NCI-H1436 (cell line): ENCODE measurements at places on chromosomes 2 and 18.

GRCh38 chr2:636641-637405, 40.4 kb downstream of the TMEM18 start:
- DNase-seq, result peak; percentile 32

DNA sequence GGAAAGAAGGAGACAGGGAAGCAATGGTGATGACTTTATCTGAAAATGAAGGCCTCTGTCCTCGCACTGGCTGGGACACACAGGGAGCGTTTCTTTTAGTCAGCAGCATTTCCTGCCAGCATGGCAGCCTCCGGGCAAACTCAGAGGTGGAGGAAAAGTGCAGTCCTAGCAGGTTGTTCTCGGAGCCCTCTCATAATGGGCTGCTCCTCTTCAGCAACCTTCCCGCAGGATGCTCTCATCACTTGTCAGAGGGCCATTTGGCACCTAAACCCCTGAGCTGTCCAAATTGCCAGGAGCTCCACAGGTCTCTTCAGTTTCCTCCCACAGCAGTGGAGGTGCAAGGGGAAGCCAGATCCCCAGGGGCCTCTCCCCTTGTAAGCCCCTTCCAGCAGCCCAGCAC, 6.2 kb downstream of the STK39 start:
- DNase-seq, result no peak

DNA sequence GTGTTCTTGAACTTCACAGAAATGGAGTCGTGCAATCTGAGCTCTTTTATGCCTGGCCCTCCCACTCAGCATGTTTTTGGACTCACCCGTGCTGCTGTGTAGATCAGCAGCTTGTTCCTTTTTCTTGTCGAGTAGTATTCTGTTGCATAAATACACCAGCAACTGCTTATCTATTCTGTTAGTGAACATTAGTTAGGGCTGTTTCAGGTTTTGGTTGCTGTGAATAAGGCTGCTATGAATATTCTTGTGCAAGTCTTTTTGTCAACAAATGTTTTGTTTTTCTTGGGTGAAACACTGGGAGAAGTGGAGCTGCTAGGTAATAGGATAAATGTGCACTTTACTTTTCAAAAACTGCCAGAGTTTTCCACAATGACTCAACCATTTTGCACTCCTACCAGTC, 15.3 kb upstream of the CIDEA start:
- DNase-seq, result no peak

DNA sequence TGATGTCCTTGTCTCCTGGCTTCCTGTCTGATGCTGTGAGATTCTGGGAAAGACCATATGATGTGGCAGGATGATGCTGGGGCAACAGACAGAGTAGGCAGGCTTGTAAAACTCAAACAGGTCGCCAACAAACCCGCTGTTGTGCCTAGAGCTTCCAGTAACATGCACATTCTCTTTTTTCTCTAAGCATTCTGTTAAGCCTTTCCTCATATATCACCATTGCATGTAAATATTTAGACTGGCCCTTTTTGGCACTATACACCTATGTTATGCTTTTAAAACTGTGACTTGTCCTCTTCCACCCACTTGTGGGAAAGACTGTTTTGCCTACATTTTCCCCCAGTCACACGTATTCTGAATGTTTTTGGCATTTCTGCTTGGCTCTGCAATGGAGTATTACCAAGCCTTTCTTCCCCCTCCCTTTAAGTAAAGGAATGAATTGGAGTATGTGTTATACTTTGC, 250.4 kb upstream of the TANK start:
- no peak for DNase-seq

- no peak for DNase-seq
These were observed 433.7 kb upstream of the MYT1L start for GRCh38 chr2:2764739-2765138.

GRCh38 chr2:118992740-118993391, 50.9 kb downstream of the MARCO start:
- DNase-seq, result no peak

DNA sequence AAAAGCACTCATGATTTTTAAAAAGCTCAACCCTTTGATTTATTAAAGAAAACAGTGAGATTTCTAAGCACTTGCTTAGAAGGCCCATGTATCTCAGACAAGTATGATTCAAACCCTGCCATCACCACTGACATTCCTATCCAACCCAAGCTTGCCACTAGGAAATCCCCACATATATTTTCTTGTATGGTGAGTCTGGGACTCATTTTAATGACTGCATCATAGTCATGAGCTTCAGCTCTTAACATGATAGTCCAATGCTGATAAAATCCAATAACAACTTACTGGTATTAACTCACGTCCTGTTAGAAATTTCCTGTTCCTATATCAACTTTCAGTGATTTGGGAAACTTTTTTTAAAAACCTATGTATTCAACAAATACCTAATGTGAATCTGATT, 39.4 kb upstream of the NCKAP5 start:
- no peak for DNase-seq

DNA sequence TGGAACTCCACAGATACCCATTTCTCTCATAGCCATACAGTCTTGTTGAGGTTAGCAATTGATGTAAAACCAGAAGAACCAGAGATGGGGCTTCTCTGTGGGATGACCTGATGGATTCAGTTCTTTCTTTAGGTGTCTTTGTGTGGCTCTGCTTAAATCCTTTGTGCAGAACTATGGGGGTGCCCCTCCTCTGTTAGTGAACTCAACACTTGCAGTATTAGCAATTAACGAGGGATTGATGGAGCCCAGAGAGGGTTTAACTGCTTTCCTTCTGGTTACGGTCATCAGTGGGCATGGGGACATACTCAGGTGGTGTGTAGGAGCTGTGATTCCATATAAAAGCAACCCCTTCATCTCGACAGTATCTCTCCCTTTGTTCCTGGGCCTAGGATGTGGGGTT, 406.8 kb upstream of the FAM98A start:
- no peak for DNase-seq

GRCh38 chr2:69381337-69381737, 5.7 kb downstream of the GFPT1 start:
- no peak for DNase-seq

DNA sequence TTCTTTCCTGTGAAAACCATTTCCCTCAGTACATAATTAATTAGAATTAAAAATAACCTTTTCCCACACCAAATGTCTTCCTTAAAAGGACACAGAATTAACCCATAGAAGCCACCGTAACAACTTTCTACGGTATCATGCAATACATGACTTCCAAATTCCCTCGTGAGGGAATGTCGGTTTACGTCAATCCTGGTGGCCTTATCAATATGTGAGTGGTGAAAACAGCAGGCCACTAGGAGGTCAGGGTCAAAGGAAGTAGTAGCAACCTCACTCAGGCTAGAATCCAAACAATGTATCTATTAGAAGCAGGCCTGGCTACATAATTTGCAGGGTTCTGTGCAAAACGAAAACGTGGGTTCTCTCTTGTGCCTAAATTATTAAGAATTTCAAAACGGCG, 112.2 kb downstream of the GAREM1 start:
- no peak for DNase-seq

- no peak for DNase-seq
These were observed 84.0 kb downstream of the MYL12B start for GRCh38 chr18:3345885-3346284.

- DNase-seq, result no peak
These were observed 178.1 kb upstream of the PIEZO2 start for GRCh38 chr18:11327391-11328009.

- DNase-seq, result no peak
These were observed 136.1 kb upstream of the PID1 start for GRCh38 chr2:229407170-229407569.

DNA sequence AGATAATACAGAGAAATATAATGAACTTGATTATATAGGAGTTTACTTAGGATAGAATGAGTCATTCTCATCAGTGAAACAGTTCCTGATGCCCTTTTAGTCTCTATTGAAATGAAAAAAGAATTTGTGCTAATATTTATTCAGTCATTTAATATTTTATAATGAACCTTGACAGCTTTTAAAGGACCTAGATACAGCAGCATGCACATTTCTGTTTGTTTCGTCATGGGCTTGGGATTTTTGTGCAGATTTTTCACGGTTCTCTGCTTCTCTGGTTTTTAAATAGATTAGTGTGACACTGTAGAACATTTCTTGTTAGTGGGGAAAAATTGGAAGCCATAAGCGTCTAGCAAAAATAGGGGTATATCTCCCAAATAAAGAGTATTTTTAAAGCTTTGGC, 60.7 kb downstream of the NABP1 start:
- no peak for DNase-seq

DNA sequence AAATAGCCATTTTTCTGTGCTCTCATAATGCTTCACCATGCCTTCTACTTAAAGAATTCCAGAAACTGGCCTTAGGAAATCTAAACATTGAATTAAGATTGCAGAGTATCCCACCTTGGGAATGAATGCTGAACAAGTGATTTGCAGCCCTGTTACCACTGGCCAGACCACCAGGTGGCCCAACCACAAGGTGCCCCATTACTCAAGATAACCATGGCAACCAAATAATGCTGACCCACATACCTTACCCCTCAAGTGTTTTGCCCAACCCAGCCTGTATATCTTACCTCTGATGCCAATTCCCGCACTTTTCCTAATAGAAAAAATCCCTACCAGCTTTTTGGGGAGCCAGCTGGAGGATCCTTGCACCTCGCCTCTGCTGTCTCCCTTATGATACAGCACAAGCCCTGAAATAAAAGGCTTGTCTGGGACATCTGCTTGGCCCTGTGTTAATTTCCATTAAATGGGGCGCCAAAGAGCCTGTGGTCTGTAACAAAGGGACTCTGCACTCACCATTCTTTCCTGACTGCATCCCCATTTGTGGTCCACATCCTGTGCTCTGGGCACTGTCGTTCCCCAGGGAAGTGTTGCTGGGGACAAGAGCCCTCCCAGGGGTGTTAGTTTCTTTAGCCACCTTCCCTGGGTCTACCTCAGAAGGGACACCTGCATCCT, 17.3 kb upstream of the KCNF1 start:
- no peak for DNase-seq

DNA sequence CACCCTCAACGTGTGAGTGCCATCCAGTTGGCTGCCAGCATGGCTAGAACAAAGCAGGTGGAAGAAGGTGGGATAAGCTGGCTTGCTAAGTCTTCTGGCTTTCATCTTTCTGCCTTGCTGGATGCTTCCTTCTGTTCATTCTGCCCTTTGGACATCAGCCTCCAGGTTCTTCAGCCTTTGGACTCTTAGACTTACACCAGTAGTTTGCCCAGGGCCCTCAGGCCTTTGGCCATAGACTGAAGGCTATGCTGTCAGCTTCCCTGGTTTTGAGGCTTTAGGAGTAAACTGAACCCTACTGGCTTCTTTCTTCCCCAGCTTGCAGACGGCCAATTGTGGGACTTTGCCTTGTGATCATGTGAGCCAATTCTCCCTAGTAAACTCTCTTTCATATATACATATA, 155.0 kb upstream of the SERTAD2 start:
- DNase-seq, result no peak

- DNase-seq, result no peak
These were observed 4.7 kb downstream of the UBXN2A start for GRCh38 chr2:23944976-23945375.

- DNase-seq, result peak; percentile 12
These were observed 27.2 kb downstream of the EIF2AK3 start for GRCh38 chr2:88600038-88600465.

- no peak for DNase-seq
These were observed 34.1 kb upstream of the UBE2F start for GRCh38 chr2:237932731-237933131.

- no peak for DNase-seq
These were observed 99.9 kb downstream of the CLIP4 start for GRCh38 chr2:29215073-29215472.

DNA sequence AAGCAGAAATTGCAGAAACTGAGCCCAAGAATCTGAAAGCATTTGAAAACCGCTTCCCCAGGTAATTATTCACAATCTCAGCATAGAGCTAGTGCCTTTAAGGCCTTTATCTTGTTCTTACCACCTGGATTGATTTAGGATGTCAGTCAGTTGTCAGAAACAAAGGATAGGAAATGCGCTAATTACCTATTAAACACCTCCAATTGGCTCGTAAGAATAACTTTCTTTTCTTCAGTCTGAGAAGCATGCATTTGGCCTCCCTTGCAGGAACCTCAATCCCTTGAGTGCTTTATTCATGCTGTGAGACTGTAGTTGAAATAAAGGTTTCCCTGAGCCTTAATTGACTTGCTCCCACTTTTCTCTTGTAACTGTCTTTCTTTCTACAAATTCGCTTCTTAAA, 400.3 kb upstream of the LRATD1 start:
- no peak for DNase-seq

- no peak for DNase-seq
These were observed 348.4 kb upstream of the KLHL29 start for GRCh38 chr2:23036629-23037028.

GRCh38 chr2:69469375-69469774, 32.1 kb upstream of the NFU1 start:
- no peak for DNase-seq
